ENCODE measurements at places on chromosomes 11 and 22.

DNA sequence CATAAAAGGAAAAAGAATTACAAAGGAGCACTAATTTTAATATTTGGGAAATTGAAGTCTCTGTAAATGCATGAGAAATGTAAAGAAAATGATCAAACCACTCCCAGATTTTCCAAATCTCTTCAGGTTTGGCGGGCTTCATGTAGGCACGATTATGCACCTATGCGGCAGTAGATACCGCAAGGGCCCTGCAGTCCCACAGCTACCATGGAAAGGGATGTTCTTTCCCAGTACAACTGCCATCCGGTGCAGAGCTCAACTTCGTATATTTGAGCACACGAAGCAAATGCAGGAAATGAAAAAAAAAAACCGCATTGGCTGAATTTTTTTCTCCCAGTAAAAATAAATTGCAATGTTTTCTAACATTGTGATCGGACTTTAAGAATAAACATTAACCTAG is 1.4 kb downstream of the SLC17A6 start:
- no peak for DNase-seq

DNA sequence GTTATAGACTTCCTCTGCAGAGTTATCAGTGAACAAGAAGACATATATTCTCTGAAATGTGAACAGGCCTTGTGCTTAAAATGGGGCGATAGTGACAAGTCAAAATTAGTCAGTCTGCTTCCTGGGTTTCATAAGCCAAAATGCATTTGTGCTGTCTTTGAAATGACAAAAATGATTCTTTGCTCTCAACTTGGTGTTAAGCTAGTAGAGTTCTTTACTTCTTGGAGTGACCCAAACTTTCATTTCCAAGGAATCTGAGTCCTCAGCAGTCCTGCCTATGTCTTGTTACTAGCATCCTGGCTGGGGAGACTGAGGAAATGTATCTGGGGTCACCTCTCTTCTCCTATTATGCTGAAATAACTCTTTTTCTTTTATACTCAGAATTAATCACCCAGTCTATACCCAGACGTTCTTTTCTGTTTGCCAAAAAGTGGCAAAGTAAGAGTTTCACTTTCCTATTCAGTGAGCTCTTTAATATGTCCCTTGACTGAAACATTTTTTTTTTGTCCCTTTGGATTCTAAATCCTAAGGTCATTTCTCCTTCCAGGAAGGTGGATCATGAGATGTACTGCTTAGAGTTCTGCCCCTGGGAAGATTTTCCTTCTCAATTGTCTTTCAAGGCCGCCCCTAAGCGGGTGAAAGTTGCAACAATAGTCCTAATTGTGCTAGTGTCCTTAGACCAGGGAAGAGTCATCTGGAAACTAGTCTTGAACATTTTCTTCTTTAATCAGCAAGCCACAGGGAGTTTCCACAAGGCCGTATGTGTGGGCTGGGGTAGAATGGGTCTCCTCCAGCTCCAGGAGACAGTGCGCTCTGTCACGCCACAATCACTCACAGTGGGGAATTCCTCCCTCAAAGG is 53.0 kb upstream of the RDX start:
- DNase-seq: peak; percentile 48

DNA sequence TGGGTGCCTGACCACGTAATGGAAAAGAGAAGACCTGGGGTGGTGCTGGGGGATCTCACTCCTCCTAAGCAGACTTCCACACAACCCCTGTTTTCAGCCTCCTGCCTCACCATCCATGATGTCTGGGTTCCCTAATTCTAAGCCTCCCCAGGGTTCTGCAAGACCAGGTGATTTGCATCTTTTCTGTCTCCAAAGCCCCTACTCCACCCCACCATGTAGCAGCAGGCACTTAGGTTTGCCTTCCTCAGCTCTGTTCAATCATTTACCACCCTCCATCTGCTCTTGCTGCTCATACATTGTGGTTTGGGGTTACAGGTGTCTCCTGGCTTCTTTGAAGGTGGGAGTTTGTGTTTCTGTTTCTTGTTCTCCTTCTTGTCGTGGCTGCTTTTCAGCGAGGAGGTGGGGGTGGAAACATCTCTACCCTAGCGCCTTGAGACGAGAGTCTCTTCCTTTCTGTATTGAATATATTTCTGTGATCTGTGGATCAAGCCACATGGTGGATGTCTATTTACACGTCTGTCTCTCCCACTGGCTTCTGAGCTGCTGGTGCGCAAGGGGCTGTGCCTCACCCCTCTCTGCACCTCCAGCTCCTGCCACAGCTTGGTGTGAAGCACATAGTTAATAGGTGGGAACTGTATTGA is 6.6 kb upstream of the SSTR3 start:
- DNase-seq: no peak

DNA sequence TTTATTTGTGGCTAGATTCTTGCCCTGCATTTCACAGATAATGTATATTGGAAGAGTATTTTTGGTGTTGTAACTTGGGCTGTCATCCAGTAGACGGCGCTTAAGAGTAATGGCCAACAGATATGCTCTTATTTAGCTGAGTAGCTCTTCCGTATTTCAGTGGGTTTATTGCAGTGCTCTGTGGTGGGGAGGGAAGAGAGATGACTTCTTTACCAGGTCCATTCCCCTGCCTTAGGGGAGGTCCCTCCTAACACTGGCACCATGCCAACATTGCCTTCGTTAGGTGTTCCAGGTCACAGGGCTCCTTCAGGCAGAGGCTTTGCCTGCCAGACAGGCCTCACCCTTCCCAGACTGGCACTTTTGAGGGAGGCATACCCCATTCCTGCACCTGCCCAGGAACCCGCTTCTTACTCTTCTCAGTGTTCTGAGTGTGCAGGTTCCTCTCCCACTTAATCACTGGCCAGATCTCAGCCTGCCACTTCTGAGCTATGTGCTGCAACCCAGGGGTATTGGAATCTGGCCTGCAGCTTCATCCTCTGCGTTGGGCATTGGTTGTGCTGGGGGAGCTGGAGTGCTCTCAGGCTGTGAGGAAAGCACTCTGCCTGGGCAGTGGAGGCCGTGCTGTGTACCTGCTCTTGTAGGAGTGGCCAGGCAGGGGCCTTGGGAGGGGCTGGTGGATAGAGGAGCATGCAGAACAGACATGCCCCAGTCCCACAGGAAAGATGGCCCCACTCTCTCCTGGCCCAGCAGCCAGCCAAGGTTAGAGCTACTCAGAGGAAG is 29.4 kb upstream of the SLN start:
- no peak for DNase-seq

- no peak for DNase-seq
Observed at GRCh38 chr11:36235750-36236149, 53.5 kb downstream of the COMMD9 start.

- DNase-seq: no peak
Observed at GRCh38 chr11:71298016-71298550, 45.7 kb upstream of the SHANK2 start.

DNA sequence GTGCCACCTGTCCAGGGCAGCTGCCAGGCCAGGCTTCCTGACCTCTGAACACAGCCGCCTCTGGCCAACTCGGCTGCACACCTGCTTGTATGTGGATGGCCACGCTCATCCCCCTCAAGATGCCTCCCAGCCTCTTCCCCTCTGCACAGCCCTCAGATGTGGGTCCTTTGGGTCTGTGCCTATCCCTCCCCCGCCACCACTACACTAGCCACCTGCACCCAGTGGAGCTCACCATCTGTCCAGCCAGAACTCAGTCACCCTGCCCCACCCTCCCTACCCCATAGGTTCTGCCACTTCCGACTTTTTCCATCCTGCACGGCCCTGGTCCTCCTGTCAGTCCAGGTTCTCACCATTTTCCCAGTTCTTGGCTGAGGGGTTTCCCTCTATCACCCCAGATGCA is 44.6 kb downstream of the PHF21B start:
- no peak for DNase-seq

DNA sequence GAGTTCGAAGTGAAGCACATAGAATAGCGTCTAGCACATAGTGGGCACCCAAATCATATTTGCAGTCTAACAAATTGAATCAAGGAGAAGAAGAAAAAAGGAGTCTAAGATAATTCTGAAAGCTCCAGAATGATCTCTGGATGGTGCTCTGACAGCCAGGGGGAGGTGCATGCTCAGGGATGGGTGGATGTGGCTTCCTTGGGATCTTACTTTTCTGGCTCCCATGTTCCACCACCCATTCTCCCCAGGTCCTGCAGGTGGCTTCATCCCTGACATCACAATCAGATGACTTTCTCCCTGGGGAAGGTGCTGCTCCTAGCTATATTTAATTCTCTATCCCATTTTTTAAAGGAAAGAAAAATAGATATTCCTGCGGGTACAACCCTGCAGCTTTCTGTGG is 381.9 kb downstream of the CADM1 start:
- DNase-seq: no peak

- no peak for DNase-seq
Observed at GRCh38 chr11:86710936-86711335, 38.5 kb upstream of the ME3 start.

DNA sequence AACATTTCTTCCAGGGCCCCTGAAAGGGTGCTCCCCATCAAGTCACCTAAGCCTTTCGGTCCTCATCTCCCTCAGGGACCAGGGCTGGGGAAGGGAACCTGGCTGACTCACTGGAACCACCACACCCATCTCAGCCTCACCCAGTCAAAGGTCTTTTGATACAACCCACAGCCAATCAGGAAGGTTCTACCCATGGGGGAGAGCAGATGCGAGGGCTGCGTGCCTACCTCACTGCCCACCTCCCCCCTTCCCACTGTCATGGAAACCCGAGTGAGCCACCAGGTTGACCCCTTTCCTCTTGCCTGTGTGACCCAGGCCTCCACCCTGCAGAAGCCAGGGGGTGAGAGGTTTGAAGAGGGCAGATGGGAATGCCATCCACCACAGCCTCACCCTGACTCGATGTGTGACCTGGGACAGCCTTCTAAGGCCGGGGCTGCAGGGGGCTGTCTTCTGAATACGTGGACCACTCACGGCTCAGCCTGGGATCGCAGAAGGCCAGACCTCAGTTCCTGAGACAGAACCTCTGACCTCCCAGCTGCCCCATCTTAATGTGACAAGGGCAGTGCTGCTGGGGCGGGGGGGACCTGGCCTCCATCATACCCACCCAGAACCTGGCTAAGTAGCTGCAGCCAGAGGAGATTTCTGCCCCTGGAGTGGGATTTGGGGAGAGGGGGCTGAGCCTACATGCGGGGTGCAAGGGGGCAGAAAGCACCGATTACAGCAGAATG is 2.7 kb downstream of the MDK start:
- no peak for DNase-seq

GRCh38 chr11:41522899-41523672 is 63.6 kb upstream of the LRRC4C start:
- no peak for DNase-seq

- no peak for DNase-seq
Observed at GRCh38 chr11:114605370-114605769, 9.8 kb upstream of the NXPE4 start.

DNA sequence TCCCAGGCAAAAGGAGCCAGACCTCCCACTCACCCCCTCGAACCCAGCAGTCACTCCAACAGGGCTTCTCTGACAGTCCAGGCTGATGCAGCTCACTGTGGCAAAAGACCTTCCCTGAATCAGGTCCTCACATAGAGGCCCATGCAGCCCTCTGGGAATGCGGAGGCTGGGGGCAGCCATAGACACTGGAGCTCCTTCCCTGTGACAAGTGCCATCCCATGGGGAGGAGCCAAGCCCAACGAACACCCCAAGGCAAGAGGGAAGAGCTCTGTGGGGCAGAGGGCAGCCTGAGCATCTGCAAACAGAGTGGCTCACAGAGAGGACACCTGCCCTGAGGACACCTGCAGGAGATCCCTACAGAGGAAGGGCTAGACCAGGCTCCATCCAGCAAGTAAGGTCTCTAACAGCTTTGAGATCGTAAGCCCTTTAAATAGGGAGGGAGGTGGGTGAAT is at the start of gene LINC01488:
LINC01488 (plus strand) TSS at position 271 of the 452 bp plus-strand sequence.
- DNase-seq: no peak

GRCh38 chr11:102279641-102280170 is 37.6 kb upstream of the BIRC3 start:
- DNase-seq: no peak

- peak; percentile 59 for DNase-seq
Observed at GRCh38 chr11:124746621-124747243, 5.3 kb downstream of the VSIG2 start.

DNA sequence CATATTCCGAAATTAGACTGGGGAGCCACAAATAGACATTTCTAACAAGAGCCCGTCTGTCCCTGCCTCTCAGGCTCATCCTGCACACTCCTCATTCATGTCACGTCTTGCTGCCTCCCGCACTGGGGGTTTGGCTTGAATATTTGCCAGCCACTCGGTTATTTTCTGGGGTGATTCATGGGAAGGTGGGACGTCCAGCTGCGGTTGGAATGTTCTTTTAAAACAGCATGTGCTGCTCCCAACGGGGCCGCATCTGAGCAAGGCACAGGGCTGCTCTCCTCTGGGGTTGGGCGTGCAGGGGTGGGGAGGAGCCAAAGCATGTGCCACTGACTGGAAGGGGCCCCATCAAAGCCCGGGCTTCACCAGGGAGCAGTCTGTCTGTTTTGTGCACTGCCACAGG is 25.9 kb upstream of the SLC5A4 start:
- no peak for DNase-seq

GRCh38 chr11:76918941-76919386 is 58.2 kb downstream of the ACER3 start:
- DNase-seq: no peak

All from stimulated activated CD8-positive, alpha-beta memory T cell treated with anti-CD3 and anti-CD28 coated beads, Interleukin-4, amount 100 ng/mL, for 24 hours (primary cell).